Activated CD4-positive, alpha-beta T cell treated with anti-CD3 and anti-CD28 coated beads, Interleukin-2, Interleukin-6, amounts not matched to agents 100 ng/mL and 50 ng/mL, durations not matched to agents 16 hours and 8 hours (primary cell): ENCODE measurements at places on chromosomes 4 and X.

DNA sequence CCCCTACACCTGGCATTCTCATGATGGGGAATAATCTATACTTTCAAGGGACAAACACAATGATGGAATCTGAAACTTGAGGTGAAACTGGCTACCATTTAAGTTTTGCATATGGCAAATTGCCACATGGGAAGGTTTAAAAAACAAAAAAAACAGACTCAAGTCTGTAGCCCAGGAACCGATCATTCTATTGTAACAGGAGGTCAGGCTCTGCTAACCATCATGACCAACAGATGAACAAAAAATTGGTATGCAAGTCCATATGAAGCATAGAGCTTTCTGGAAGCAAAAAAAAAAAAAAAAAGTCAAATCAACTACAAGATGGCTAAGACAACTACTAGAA, 594.3 kb upstream of the DIPK2B start:
- DNase-seq, result no peak

- no peak for DNase-seq
Measured at GRCh38 chrX:129561453-129561852, 21.4 kb downstream of the OCRL start.

DNA sequence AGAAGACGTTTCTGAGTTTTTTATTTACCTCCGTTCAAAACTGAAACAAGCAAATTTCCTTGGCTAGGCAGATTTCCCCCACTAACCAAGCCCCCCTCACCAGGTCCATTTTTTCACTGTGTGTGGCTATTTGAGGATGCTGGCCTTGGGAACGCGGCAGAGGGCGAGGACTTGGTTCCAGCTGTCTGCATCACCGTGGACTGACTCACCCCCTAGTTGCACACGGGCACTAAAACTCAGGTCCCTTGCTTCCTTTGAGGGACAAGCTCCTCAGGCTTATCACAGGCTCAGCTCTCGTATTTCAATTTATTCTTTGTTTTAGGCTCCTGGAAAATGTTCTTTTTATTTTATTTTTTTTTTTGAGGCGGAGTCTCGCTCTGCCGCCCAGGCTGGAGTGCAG, 8.4 kb upstream of the MTNR1A start:
- no peak for DNase-seq

GRCh38 chrX:1327651-1328304, 8.8 kb upstream of the IL3RA start:
- DNase-seq, result no peak

DNA sequence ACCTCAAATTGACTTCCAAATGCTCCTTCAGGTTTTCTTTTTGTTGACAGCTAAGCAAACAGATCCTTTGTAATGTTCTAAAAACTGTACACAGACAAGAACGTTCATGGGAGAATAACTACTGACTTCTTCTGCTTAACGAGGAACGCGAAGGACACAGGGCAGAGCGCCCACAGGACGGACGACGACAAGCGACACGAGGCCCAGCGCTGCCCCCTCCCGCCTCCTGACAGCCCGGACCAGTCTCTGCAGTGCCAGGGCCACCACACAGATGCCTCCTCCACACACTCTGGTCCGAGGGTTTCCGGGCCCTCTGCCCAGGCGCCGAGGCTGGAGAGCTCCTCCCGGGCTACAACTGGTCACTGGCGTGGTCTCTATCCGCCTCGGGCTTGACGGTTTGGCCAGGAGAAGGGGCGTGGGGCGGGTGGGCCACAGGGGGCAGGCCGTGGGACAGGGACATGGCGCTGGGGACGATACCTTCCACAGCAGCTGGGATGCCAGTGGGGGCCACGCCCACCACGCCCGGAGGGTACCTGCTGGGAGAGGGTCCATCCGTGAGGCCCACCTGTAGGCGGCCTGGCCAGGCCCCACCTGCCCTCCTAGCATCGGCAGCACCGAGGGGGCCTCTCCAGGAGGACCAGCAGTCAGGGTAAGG, 36.9 kb downstream of the CTBP1 start:
- DNase-seq, result no peak

- no peak for DNase-seq
Measured at GRCh38 chr4:152935631-152936445, at the start of gene FHDC1. Gene FHDC1, plus strand, starts transcription at chr4:152936323. Its CDS starts 6,735 bp downstream, at chr4:152943058.

DNA sequence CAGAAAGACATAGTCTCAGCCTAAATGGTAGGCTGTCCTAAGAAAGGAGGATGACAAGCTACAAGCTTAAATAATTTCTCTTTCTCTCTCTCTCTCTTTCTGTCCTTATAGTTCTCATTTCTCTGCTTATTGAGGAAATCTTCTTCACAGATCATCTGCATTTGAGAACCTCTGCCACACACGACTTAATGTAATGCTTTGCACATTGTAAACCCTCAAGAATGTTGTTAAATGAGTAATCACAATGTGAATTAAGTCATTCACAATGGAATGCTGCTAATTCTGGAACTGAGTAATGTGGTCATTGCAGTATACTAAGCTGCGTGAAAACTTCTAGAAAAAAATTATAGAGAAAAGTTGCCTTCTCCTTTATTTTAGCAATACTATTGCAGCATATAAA, 508.9 kb upstream of the FTHL17 start:
- peak; percentile 17 for DNase-seq

- no peak for DNase-seq
Measured at GRCh38 chr4:45030059-45030458, 303.7 kb upstream of the GNPDA2 start.

DNA sequence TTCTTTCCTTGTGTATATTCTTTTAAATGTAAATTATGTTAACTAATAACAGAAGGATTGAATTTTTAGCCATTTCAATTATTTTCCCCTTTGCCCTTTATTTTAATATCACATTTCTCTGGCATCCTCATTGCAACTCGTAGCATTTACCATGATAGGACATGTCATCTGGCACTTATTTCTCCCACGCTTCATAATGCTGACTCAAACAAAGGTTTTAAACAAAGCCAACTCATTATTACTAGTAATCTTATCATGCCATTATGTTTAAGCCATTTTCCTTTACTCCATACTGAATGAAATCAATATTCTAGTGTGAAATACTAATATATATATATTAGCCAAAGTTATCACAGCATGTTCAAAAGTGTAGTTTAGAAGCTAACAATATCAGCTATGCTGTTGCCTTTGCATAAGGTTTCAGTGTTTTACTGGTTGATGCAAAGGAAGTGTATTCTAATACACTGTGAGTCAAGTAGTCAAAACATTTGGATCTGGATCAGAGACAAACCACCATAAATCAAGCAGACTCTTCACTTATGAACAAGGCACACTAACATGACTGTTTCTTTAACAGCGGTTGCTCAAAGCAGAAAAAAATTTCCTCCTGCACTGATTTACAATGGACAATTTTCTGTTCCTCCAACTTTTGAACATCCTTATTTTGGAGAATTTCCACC, 281.6 kb downstream of the SLC7A11 start:
- DNase-seq, result no peak

GRCh38 chr4:166202991-166203390, 330.0 kb downstream of the TLL1 start:
- DNase-seq, result no peak

- peak; percentile 8 for DNase-seq
Measured at GRCh38 chrX:15820106-15821073, 30.1 kb downstream of the ZRSR2 start.

GRCh38 chrX:155071694-155072280, 479 bp downstream of the BRCC3 start:
- peak; percentile 5 for DNase-seq

GRCh38 chrX:8005678-8006347, 78.6 kb upstream of the PNPLA4 start:
- no peak for DNase-seq

- no peak for DNase-seq
Measured at GRCh38 chr4:116870686-116871085, 214.7 kb downstream of the TRAM1L1 start.

DNA sequence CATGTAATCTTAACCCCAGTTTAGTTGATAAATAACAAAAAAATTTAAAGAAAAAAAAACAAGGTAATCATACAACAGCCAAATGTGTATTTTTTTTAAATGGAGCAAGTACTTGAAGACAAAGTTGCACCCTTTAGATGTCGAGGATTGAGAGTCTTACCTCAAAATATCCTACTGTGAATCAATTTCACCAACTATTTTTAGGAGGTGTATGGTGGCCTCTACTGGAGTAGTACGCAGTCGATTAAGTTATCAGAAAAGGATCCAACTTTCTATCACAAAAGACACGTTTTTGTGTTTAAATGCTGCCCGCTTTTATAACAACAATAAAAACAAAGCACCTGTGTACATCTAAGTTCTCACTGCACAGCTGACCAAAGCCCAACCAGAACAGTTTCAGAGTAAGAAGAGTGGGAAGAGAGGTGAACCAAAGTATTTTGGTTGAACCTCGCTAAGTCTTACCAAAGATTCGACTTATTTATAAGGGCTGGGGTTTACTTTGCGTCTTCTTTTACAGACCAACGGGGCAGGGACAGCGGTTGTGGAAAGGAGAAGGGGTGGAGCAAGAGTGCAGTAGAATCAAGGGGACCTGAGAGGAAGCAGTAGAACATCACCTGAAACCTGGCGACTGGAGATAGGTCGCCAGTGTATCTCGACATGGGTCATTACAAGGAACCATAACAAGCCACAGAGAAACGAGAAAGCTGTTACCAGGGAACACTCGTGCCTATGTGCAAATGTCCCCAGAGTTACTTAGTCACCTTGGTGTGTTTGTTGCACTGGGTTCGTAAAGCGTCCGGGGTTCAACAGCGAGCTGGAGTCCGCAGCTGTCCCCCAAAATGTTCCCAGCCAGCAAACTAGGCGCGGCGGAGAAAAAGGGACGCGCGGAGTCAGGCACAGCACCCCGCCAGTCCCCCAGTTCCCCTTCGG, 1.1 kb downstream of the RPS6KA6 start:
- no peak for DNase-seq

- no peak for DNase-seq
Measured at GRCh38 chr4:121943941-121944340, 7.9 kb downstream of the TRPC3 start.

DNA sequence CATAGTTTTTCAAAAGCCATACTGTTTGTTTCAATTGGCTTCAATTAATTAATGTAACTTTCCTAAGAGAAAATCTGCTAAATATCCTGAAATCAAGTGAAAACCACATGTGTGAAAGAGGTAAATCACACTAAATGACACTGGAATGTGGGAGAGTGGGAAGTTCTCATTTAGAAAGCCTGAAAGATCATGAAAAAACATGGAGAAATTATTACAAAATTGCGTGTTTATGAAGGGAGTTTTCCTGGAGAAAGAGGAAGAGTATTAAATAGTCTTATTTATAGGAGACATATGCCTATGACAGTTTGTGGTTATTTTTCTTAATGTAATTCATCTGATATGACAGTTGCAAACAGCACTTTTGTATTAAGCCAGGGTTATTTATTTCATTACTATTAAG, 183.7 kb downstream of the DKK2 start:
- DNase-seq, result no peak

- peak; percentile 33 for DNase-seq
Measured at GRCh38 chrX:154775419-154776349, 13.0 kb downstream of the DKC1 start.

DNA sequence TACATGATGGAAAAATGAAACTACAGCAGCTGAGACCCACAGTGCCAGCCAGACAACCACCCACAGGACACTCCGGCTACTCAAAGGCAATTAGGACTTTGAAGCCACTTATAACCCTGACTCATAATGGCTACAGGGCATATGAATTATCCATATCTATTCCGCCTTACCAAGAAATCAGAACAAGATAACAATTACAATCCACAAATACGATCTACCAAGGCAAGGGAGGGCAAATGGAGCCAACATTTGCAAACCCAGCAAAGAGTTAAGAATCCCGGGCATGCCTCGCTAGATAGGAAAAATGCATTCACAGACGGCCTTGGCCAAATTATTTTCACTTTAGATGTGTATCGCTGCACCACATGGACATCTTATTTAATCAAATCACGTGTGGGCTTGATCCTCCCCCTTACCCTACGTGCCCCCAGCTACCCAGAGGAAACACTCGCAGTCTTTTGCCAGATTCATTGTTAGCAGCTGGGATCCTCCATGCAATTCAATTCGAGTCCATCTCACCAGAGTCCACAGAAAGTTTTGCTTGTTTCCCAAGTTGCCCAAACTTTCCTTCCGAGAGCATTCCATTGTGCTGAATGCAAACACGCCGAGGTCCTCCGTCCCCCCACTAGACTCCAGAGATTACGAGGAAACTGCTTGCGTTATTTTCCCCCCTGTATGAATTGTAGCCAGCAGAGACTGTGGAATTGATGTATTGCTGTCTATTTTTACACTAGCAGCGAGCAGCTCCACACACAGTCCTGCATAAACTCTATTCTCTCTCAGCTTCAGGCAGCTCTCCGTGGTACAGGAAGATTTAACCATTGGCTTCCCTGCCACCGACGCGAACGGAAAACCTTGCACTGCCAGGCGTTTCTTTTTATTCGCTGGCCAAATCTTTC, 1.2 kb downstream of the PPARGC1A start:
- no peak for DNase-seq
